K562 (cell line): ENCODE measurements at places on chromosomes 5 and 9.

DNA sequence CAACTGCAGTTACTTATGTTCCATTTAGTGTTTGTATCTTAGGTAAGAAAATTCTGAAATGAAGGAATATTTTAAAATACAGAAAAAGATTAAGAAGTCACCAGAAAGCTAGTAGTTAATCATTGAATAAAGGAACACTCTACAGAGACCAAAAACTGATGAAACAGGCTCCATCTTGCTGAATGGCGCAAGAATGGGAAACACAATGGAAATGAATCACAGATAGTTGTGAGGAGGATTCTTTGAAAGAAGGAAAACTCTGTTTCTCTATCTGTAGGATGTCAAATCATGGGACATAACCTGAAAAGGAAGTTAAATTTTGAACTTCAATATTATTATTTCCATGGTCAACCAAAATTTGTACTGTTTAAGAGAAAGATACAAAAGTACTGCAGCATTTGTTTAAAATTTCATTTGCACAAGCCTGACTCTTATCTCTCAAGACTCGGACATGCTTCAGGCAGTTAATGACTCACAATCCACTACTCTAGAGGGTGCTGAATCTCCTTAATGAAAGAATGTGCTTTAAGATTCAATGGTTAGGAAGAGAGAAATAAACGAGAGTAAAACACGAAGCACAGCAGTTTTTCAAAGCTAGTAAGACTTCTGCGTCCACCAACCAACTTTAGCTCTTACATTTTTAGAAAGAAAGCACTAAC, 1064.4 kb upstream of the DMAC1 start:
- H3K27ac ChIP-seq, result no peak overlapping the region
- H3K4me1 ChIP-seq, result no peaks in the 10 kb centered on the region
- H3K36me3 ChIP-seq, result no peaks in the 10 kb centered on the region
- H3K27me3 ChIP-seq, result no peaks in the 10 kb centered on the region
- DNase-seq, result no peak

DNA sequence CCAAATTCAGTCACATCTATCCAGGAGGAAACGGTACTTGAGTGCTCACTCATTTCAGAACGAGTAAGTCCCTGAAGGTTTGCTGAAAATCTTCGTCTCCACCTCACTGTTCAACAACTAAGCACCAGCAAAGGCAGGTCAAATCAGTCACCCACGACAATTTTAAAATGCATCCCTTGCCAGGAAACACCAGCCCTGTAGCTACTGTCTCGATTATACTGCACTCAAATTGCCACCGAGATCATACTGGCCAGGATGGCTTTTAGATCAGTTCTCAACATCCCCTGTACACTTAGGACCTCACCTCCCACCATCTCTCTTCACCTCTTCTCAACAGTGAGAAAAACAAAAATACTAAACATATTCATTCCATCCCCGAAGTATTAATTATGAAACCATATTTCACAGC, 298.6 kb downstream of the AGTPBP1 start:
- H3K4me1 ChIP-seq, result no peaks in the 10 kb centered on the region
- no peaks in the 10 kb centered on the region for H3K36me3 ChIP-seq
- H3K4me3 ChIP-seq, result no peak overlapping the region
- H3K27ac ChIP-seq, result no peak overlapping the region
- DNase-seq, result no peak

DNA sequence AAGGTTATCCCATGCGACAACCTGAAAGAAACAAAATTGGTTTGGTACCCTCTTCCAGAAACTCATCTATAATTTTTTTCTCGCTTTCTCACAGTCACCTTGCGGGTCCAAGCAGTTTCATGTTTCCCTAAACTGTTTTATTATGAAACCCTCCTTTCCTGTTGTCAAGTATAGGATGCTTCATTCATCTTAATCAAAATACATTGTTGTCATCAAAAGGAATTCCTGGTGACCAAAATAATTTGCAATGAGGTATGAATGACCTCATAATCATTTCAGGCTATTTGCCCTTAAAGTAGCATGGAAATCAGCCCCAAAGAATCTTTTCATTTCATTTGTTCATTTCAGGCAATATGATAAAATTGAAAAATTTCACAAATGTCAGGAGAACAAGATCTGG, 503.0 kb downstream of the SPATA31D1 start:
- no peaks in the 10 kb centered on the region for H3K4me1 ChIP-seq
- no peaks in the 10 kb centered on the region for H3K36me3 ChIP-seq
- no peak overlapping the region for H3K4me3 ChIP-seq
- no peak for DNase-seq
- no peaks in the 10 kb centered on the region for H3K27me3 ChIP-seq

- peaks cover 4% of the 10 kb centered on the region; the same call in 2 of the 3 replicates for H3K27me3 ChIP-seq
- H3K4me3 ChIP-seq, result no peak overlapping the region
- DNase-seq, result no peak
- H3K36me3 ChIP-seq, result no peaks in the 10 kb centered on the region
Measured at GRCh38 chr5:16736158-16736995, 119.6 kb upstream of the RETREG1 start.

GRCh38 chr9:88060746-88061145, 77.5 kb downstream of the SPATA31C2 start:
- H3K27ac ChIP-seq, result no peak overlapping the region
- DNase-seq, result no peak
- H3K4me3 ChIP-seq, result no peak overlapping the region

GRCh38 chr5:1553539-1554409, 30.0 kb upstream of the LPCAT1 start:
- peak; percentile 10 for DNase-seq
- H3K4me3 ChIP-seq, result no peak overlapping the region
- H3K27ac ChIP-seq, result no peak overlapping the region
- H3K4me1 ChIP-seq, result peaks cover 22% of the 10 kb centered on the region
- peaks cover 93% of the 10 kb centered on the region for H3K27me3 ChIP-seq
